ENCODE measurements at places on chromosomes 1 and 21.

DNA sequence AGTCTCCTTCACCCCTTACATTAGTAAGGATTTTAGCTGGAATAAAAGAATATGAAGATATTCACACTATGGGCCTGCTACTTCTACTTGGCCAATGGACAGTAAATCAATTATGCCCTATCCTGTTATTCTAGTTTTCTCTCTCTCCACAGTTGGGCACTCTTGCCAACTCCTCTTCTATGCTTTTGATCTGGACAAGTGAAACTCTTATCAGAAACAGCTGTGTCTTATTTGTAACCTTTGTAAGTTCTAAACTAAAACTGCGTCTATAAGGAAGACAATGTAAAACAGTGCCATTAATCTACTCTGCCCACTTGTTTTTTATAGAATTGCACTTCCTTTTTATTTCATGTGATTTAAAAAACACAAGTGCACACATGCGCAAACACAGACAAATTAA is 244.0 kb upstream of the DMRTA2 start:
- DNase-seq = no peak

DNA sequence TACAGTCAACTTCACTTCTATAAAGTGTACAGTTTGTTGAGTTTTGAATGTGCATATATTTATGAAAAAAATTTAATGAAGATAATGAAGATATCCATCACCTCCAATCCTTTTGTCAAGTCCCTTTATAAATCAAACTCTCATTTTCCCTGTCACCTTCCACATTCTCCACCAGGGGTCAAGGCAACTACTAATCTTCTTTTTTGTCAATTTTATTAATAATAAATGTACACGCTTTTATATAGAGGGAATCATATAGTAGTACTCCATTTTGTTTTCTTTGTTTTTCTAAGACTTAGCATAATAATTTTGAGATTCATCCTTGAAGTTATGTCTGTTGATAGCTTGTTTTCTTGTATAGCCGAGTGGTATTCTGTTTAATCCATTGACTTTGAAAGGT is 1594.2 kb upstream of the PRMT6 start:
- DNase-seq = no peak

GRCh38 chr1:91684481-91685196 is 184.0 kb downstream of the CDC7 start:
- DNase-seq = no peak

GRCh38 chr1:64508629-64509028 is 38.7 kb downstream of the CACHD1 start:
- DNase-seq = no peak

DNA sequence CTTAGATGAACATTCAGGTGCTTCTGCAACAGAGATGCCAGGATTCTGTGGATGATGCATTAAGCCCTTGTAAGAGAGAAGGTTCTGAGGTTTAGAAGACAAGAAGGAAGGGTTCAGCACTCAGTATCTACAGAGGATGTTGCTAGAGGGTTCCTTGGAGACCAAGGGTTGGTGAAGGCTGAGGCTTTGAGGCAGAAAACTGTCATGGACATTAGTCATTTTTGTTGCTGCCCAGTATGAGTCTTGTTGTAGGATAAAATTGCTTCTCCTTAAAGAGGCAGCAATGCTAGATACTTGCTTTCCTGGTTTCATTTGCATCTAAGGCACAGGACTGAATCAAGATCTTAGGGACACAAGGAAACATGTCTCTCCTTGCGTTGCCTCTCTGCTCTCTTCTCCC is 319.4 kb upstream of the NFIA start:
- DNase-seq = no peak

GRCh38 chr1:31669786-31670592 is 25.3 kb upstream of the PEF1 start:
- peak; percentile 28 for DNase-seq

DNA sequence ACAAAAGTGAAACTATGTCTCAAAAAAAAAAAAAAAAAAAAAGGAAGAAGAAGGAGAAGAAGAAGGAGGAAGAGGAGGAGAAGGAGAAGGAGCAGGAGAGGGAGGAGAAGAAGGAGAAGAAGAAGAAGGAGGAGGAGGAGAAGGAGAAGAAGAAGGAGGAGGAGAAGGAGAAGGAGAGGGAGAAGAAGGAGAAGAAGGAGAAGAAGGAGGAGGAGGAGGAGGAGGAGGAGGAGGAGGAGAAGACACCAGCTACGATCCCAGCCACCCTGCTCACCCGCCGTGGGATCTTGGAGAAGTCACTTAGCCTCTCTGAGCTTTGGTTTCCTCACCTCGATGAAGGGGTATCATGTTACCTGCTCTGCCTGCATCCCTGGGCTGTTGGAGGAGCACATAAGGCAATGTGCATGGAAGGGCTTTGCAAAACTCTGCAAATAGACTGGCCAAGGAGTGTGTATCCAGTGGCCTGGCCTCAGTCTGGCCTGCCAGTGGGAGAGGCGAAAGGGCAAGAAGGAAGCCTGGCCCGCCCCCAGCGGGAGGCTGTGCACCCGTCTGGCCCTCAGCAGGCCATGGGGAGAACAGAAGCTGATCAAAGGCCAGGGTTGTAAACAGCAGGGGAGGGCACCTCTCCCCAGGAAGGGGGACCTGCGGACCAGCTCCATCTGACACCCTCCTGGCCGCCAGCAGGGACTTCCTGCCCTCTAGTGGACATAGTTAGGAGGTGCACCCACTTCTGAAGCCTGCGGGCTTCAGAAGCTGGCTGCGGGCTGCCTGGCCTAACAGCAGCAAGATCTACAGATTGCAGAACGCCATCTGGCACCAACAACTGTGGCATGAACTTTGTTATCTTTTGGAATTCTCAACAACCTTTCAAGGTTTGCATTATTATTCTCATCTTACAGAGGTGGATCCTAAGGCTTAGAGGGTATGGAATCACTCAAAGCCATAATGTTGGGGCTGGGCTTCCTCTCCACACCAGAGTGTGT is 19.2 kb upstream of the CDK18 start:
- DNase-seq = peak; percentile 63

GRCh38 chr1:9321480-9321849 is 28.8 kb downstream of the SPSB1 start:
- DNase-seq = peak; percentile 38

DNA sequence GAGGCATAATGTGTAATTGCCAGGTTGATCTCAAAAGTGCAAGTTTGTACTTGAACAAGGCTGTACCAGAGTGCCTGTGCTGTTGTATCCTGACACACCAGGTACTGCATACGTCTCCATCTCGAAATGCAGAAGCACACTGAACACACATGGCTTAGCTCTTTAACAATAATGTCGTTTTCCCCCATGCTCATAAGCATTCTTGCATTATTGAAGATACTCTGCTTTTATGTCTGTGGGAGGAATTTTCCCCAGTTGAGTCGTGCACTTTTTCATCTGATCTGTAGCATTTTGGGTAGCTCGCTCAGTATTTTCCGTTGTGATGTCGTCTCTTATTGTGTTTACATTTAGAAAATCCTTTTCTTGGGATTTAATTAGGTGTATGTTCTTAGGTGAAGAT is 98.7 kb downstream of the PCBP3 start:
- no peak for DNase-seq

- no peak for DNase-seq
Measured at GRCh38 chr1:38793299-38793698, 66.3 kb downstream of the RRAGC start.

DNA sequence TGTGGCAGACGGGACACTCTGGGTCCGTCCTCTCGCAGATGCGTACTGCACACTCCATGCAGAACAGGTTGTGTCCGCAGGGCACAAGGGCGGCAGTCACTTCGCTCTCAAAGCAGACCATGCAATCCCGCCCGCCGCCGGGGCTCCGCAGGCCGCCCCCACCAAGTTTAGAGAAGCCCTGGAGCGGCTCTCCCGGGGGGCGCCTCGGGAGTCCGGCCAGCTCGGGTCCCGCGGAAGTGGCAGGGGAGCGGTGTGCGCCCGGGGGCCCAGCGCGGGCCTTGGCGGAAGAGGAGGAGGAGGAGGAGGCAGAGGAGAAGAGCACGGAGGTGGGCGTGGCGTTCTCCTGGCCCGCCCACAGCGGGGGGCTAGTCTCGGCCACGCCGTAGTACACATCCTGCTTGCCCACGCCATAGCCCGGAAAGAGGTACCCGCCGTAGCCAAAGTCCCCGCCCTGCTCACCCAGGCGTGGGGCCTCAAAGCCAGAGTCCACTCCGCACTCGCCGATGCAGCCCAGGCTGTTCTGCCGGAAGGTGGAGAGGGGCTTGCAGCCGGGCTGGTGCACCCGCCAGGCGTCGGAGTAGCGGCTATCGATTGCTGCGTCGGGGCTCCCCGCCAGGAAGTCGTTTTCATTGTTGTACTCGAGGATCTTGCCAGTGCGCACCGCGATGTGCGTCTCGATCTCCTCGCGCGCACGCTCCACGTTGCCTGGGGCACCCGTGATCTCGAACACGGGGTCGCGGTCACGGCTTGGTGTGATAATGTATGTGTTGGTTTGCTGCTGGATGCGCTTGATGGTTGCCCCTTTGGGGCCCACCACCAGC is 5.4 kb downstream of the MEX3A start:
- no peak for DNase-seq

DNA sequence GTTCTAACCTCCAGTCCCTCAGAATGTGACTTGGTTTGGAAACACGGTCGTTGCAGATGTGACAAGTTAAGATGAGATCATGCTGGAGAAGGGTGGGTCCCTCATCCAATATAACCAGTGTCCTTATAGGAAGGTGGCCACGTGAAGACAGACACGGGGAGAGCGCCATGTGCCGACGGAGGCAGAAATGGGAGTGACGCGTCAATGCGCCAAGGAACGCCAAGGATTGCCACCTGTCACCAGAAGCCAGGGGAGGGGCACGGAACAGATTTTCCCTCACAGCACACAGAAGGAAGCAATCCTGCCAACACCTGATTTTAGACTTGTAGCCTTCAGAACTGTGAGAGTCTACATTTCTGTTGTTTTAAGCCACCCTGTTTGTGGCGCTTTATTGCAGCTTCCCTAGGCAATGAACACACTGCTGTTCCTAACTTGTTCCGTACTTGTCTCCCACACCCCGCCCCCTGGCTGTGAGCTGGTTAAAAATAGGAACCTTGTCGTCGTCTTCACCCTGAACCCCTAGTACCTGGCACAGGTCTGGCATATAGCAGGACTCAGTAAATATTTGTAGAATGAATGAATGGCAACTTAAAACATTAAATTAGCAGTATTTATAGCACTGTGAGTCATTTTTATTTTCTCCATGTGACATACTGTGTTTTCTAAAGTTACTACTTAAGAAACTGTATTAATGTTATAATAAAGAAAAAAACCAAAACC is 14.2 kb downstream of the RIMS3 start:
- peak; percentile 7 for DNase-seq

- no peak for DNase-seq
Measured at GRCh38 chr1:95021805-95022643, 50.7 kb downstream of the ALG14 start.

DNA sequence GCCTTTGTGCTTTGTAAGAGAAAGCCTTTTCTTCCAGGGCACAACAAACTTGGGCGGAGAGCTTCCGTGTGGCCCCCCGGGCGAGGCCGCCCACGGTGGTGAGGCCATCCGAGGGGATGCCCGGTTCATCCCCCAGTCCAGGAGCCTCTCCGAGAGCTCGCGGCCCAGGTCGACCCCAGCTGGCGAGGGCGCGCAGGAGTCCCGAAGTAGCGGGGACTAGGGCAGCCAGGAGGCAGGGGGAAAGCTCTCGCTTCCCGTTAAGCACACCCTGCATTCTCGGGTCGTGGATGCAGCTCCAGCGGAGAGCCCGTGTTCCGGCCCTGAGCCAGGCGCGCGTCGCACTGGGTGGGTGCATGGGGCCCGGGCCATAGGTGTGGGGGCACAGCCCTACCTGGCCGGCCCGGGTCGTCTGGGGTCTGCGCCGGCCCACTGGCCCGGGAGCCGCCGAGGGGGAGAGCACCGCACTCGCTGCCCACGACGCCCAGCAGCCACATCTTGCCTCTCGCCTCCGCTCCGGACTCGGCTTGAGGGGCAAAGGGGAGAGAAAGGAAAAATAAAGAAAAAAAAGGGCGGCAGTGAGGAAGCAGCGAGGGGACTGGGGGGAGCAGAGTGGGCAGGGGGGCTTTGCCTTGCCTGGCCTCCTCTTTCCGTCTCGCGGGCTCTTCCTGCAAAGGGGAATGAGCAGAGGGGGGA is 1.8 kb downstream of the RNF220 start:
- DNase-seq = peak; percentile 45

DNA sequence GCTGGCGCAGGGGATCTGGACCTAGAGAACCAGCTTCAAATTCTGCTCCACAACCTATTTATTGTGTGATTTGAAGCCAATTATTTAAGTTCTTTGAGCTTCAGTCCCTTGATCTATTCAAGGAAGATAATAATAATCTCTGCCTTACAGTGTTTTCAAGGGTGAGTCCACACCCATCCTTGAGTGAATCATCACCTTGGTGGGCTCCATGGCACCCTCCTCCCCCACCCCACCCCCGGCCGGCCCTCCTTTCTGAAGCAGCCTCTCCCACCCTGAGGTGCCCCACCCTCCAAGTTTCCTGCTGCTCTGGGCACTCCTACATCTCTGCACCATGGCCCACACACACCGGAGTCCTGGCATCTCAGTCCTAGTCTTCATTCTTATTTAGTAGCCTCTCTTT is 38.3 kb downstream of the TCP10L start:
- no peak for DNase-seq

DNA sequence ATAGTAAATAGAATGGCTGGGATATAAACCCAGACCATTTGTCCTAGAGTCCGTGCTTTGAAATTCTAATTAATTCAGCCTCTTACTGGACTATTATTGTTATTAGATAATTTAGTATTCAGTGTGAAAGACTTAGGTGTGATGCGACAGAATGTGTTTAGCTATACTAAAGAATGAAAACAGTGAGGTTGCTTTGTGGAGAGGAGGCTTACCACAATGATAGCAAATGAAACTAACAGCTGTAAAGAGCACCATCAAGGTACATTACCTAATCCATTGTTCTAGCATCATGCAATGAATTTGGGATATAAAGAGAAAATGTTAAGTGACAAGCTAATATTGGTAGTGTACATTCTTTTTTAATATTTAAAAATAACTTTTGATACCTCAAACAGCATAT is 911.1 kb downstream of the KCNT2 start:
- no peak for DNase-seq
